Breast epithelium (tissue), 4 donors: ENCODE measurements at places on chromosomes 2 and 18. TPM values are rescaled to one million over a fixed set of nuclear protein-coding genes. Genes with fewer than 3 reads are reported as not detected.
A peak's percentile ranks its signal among the peaks of the same experiment; 100 is the strongest.

NAT8 gene
- not detected for total RNA-seq

M1AP gene
- total RNA-seq, result 0.29 TPM

DNA sequence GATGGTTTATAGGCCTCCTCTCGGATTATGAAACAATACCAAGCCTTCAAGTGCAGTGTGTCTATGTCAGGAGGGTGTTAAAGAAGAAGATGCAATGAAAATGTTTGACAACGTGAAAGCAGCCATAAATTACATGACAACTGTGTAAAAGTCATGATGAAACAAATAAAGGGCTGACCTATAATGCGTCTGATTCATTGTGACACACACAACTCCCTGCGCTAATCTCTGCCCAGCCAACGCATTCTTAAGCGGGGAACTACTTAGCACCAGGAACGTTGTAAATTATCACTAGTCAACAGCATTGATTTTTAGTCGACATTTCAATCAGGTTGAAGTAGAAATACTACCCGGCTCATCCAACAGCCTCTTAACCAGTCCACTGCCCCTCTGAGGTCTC, 26.8 kb downstream of the BCL11A start:
- no peak for DNase-seq

DNA sequence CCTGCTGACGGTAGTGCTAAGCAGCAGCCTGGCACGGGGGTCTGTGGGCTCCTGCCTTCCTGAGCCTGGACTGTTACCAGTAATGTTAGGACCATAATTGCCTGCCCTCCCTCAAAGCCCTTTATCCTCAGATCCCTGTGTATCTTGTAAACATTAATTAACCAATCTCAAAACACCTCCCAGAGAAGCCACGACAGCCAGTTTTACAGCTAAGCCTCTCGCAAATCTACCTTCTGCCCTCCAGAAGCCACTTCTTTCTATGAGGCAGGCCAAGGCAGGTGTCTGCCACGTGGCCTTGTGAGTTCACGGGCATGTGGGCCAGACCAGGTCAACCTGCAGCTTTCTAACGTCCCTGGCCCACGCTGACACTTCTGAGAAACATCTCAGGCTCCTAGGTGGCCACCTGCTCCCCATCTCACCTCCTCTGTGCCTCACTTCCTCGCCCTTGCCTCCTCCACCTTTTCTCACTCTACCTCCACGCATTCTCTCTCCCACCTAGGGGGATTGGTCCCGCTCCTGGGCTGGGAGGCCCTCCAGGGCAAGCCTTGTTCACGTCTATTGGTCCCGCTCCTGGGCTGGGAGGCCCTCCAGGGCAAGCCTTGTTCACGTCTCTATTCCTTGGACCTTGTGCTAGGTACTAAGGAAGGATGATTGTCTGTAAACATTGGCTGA, 64.3 kb downstream of the EDAR start:
- no peak for DNase-seq

LRPPRC gene
- total RNA-seq, result 75.4 TPM

GRCh38 chr2:217918308-217919024, 84.3 kb downstream of the TNS1 start:
- DNase-seq, result no peak

GAREM1 gene
- 13.4 TPM for total RNA-seq

KANSL3 gene
- 64.1 TPM for total RNA-seq

DNA sequence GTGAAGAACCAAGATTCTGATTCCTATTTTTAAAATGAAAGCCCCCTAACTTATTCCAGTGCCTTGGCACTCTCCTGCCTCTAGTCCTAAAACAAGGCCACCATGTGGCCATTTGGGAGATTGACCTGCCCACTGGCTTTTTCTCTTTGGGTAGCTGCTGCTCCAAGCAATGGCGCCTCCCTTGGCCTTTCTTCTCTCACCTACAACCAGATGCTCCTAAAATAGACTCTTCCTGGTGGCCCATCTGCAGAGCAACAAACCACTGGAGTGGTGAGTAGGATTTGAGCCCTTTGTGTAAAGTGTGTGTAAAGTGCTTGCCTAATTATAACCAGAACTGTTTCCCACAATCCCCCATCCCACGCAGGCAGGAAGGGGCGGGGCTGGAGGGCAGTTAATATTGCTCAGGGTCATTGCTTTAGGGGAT, 114.2 kb downstream of the FHOD3 start:
- no peak for DNase-seq

- peak; percentile 41 for DNase-seq
These were observed at the start of gene FIGN for GRCh38 chr2:163735685-163736432. Gene FIGN, minus strand, starts transcription at chr2:163736008. Its CDS starts 1,081 bp downstream, at chr2:163734927.

GRCh38 chr2:236485519-236485918, 84.1 kb upstream of the ACKR3 start:
- DNase-seq, result no peak

- DNase-seq, result no peak
These were observed 1246.3 kb upstream of the PIK3C3 start for GRCh38 chr18:40708726-40709125.

PROC gene
- total RNA-seq, result not detected

DNA sequence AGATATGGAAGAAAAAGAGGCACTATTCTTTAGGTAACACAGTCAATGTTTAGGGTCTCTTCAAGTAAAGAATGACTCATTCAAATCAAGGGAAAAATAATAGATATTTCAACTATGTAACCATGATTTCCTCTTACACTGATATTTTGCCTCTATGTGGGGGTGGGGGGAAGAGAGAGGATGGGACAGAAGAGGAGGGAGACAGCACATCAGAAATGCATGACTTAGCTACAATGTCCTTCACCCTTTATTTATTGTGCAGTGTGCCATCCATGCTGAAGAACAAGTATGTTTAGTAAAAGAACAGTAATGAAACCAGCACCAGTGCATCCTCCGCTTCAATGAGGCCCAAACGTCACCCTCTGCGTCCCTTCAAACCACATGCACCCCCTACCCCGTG, 204.8 kb downstream of the HDAC4 start:
- no peak for DNase-seq

- DNase-seq, result peak; percentile 87
These were observed 902 bp upstream of the SMAD7 start for GRCh38 chr18:48951448-48952286.

MC2R gene
- total RNA-seq, result not detected

FHOD3 gene
- total RNA-seq, result 13.1 TPM

DNA sequence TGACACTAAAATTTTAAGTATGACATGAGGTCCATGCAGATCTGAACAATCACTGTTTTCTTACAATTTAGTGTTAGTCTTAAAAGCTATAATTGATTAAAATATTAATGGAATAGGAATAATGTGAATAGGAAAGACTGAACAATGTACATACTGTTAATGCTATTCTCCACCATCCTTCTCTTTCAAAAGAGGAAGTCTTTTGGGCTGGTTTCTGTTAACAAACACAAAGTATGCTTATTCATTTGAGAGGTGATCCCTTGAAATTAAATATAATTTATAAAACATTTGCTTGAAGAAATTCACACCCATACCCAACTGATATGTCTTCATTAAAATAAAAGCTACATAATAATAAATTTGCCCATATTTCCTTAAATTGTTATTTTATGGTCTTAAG, 2.3 kb downstream of the STPG4 start:
- no peak for DNase-seq

DNA sequence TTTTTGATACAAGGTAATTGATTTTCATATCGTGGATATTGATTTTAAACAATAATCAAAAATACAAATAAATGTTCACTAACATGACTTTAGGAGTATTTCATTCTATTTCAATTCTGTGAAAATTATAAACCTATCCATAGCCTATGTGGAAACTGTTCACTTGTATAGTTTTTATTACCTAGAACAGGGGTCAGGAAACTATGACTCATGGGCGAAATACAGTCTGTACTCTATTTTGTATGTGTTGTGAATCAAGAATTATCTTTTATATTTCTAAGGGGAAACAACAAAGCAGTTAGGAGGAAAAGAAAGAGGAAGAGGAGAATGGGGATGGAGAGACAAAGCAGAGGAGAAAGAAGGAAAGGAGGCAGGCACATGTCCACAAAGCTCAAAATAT, 181.7 kb upstream of the VRK2 start:
- no peak for DNase-seq

RNF125 gene
- 4.5 TPM for total RNA-seq

DNA sequence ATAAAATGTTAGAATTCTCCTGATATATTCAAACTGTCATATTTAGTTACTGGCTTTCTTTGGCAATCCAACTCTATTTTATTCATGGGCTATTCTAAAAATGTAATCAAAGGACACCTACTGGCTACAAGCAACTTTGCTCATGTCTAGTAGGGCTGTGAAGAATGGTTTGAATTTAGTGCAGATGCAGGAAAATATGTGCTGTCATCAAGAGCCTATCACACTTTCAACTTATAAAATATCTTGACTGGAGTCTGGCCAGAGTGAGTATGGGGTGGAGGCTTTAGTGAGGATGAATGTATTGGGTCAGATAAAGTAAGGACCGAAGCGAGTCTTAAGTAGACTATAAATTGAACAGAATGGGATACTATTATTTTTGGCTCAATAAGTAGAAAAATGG, 343.4 kb upstream of the SPRED2 start:
- DNase-seq, result no peak

DNA sequence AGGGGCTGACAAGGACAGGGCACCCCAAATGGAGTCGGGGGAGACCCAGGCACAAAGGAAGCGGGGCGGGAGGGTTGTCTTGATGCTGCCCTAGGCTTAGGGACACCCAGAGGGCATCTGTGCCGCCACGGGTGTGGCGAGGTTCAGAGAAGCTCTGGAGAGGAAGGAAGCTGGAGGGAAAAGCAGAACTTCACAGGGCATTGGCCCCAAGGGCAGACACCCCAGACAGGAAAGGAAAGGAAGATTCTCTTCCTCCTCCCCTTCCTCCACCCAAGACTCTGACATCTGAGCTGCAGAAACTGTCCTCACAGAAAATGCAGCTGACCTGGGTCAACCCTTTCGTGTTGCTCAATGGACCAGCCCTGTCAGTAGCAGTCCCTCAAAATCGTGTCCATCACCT, 25.6 kb downstream of the DNMT3A start:
- DNase-seq, result no peak

GRCh38 chr2:64807417-64807816, 153.7 kb upstream of the SERTAD2 start:
- DNase-seq, result no peak

DNA sequence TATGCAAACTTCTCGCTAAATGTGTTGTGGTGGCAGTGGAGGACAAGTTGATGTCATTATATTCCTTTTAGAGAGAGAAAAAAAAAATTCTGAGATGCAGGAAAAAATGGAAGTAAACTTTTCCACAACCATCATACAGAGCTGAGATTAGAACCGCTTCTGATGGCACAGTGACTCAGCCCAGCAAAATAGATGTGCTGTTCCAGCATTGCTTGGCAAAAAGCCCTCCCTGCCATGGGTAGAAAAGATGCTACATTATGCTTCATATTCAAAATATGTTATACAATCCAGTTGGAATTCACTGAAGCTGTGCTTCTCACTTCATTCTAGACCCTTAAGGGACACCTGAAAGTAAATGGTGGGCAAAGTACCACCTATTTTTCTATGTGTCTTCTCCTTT, 1047.6 kb upstream of the FANCL start:
- no peak for DNase-seq

MYO5B gene
- 2.4 TPM for total RNA-seq

MBOAT2 gene
- total RNA-seq, result 23.6 TPM

GRCh38 chr2:147439986-147440385, 404.8 kb upstream of the ACVR2A start:
- no peak for DNase-seq

UBE2E3 gene
- total RNA-seq, result 58.4 TPM

DES gene
- 29.6 TPM for total RNA-seq

GRCh38 chr18:67919316-67919715, 402.8 kb upstream of the DSEL start:
- no peak for DNase-seq

- DNase-seq, result no peak
These were observed 2.9 kb downstream of the CHRND start for GRCh38 chr2:232528746-232529460.

GRCh38 chr2:178811901-178812300, 4.7 kb upstream of the TTN start:
- no peak for DNase-seq

- no peak for DNase-seq
These were observed 30.8 kb downstream of the ATP6V1C2 start for GRCh38 chr2:10752236-10752635.

DNA sequence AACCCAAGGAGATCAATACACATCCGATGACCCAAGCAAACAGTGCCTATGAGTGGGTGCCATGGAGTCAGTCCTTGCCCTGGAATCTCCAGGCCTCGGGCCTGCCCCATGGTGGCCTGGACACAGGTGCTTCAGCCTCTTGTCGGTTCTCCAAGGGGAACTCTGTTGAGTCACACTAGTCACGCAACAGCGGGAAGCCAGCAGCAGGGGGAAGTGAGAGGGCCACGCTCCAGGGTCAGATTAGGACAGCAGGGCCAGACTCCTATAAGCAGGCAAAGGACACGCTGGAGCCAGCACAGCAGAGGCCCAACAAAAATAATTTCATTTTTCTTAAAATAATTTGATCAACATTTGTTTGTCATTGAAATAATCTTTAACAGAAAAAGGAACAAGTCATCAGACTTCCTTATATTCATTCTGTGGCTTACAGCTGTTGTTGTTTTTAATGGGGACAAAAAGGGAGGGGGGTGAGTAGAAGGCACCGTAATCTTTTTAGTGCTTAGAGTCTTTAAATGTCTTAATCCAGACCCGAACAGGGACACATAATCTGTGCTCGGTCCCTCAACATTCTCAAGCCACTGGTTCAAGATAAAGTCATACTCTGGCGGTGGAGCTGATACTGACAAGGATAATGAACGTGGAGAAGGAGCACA, 16.4 kb upstream of the ARMC9 start:
- no peak for DNase-seq

RND3 gene
- total RNA-seq, result 89.1 TPM

GRCh38 chr2:225090746-225091145, 48.5 kb upstream of the DOCK10 start:
- no peak for DNase-seq

ERICH2 gene
- total RNA-seq, result 0.80 TPM

- DNase-seq, result no peak
These were observed 161.3 kb upstream of the UBE2E3 start for GRCh38 chr2:180819106-180819505.

LONRF2 gene
- 5.1 TPM for total RNA-seq
